Breast epithelium (tissue), 4 donors: ENCODE measurements at places on chromosomes 4 and X.

- no peak for DNase-seq
Measured at GRCh38 chr4:11436673-11437072, 8.0 kb upstream of the HS3ST1 start.

DNA sequence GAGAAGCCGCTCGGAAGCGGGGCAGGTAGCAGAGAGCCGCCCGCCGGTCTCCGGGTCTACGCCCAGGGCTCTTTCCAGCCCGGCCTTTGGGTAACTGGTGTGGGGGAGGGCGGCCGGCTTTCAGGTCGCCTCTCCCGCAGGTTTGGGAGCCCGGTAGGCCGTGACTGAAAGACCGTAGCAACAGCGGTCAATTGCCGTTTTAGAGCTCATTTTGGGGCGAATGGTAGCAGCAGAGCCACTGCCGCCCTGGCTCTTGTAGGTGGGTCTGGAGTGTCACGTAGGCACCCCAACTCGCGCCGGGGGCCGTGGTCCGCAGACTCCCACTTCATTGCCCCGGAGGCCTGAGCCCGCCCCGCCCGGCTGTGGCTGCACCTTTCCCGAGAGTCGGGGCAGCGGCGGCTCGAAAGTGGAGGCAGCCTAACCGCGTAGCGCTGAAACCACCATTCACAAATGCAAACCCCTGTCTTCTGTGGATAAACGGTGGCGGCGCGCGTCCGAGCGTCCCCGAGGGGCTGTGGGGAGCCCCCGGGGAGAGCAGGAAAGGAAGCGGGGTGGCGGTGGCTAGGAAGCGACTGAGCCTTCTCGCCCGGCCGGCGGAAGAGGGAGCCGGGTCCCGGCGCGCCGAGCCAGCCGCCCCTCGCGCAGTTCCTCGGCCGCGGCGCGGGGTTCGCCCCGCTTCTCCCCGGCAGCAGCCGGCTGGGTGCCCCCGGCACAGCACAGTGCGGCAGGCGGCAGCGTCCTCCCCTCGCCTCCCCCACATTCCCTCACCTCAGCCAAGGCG is 2185.1 kb upstream of the TENM3 start:
- DNase-seq = no peak

- DNase-seq = no peak
Measured at GRCh38 chrX:17020851-17021821, 74.7 kb downstream of the REPS2 start.

DNA sequence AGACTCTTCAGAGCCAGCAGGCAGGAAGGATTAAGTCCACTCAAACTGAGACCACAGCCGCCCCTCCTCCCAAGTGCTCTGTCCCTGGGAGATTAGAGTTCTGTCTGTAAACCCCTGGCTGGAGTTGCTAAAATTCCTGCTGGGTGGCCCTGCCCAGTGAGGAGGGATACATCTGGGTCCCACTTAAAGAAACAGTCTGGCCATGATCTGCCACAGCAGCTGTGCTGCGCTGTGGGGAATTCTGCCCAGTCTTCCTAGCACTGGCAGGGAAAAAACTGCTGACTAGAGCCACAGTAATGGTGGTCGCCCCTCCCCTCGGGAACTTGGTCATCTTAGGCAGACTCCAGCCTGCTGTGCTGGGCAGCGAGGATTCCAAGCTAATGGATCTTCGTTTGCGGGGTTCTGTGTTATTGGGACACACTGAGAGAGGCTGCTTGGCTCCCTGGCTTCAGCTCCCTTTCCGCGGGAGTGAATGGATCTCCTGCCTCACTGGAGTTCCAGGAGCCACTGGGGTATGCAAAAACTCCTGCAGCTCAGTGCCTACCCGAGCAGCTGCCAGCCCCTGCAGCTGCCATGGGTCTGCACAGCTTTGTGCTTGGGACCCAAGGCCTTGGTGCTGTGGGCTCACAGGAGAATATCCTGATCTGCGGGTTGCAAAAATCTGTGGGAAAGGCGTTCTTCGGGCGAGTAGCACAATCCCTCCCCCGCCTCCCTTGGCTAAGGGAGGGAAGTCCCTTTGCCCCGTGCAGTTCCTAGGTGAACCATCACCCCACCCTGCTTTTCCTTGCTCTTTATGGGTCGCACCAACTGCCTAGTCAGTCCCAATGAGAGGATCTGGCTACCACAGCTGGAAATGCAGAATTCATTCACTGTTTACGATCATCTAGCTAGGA is 15.7 kb downstream of the ZXDB start:
- no peak for DNase-seq

- DNase-seq = no peak
Measured at GRCh38 chr4:3201718-3202702, 46.9 kb upstream of the MSANTD1 start.

GRCh38 chrX:114959729-114960128 is 57.7 kb downstream of the IL13RA2 start:
- DNase-seq = no peak

GRCh38 chr4:88744609-88745008 is 47.0 kb upstream of the NAP1L5 start:
- no peak for DNase-seq

DNA sequence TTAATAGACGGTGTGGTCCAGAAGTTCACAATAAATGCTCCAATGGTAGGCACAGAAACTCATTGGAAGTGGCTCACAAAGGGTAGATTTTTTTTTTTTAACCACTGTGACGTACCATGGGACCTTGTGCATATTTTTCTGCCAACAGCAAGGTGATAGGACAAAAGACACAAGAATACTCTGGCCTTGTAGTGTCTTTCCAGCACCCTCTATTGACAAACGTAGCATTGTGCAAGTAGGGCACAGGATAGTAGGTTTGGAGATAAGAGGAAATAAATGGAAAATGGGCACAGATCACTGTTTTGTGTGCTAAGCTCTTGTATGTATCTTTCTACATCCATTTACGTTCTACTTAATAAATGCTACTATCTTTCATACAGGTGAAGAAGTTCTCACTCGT is 2054.9 kb downstream of the PCDH7 start:
- no peak for DNase-seq

DNA sequence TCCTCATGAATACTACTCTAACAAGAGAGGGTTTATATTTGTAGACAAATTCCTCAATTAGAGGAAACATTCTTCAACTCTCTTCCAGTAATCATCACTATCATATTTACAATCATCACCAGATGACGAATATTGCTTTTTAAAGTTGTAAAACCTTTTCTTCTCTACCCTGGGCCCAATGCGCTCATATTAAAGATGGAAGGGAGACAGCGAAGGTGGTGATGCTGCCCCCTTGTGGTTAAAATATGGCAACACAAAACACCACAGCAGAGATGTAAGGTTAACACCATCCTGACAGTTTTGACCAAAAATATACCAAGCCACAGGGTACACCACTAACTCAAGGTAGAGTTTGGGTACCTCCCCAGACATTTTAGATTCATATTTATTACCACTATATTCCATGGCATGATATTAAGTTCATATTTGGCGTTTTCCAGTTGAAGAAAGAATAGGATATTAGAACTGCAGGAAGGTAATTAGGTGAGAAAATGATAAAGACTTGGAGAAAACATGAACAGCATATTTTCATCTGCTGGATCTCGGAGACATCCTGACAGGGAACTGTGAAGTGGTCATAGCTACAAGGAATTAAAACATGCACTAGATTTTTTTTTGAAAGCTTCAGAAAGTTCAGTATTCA is 72.8 kb downstream of the SLC9A7 start:
- no peak for DNase-seq

GRCh38 chr4:182427554-182427953 is 184.4 kb downstream of the TENM3 start:
- no peak for DNase-seq

DNA sequence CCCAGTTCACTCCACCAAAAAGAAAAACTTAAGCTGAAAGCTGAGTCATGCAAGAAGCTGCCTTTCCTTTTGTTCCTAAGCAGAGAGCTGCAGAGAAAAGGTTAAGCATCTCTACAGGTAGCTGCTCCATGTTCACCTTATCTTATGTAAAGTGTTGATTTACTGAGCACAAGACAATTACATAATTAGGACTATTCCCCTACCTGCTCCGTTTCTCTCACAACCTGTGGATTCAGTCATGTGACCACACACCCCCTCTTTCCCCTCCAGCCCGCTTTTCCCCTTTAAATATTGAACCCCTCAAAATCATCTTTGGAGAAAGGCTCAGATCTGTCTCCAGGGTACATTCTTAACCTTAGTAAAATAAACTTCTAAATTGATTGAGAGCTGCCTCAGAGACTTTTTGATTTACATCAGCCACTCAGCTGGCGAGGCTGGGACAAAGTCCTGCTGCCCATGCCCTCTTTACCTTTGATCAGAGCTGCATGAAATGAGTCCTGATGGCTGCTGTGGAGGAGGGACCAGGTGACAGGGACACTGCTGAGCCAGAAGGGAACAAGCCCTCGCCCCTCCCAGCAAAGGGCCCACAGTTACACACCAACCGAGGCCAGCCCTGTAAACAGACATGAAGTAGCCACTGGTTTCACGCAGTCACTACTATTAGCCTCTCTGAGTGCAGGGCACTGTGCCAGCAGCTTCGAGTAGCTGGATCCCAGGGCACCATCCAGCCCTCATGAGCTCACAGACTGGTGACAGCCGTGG is 53.9 kb upstream of the C4orf50 start:
- DNase-seq = no peak

GRCh38 chr4:18441203-18441590 is 419.6 kb upstream of the LCORL start:
- no peak for DNase-seq

DNA sequence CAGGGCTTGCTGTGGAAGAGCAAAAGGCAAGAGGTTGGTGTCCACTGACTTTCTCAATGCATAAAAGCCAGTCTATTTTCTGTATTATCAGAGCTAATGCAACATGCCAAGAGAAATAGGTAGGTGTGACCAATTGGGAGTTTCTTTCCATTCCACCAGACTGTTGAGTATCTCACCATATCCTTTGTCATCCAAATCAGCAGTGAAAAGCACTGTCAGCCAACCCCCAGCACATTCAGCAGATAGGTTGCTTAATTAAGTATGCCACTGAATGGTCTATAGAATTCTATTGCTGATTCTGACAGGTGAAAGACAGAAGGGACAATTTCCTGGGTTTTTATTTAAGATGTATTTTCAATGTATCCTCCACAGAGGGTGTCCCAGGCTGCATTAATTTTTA is 139.8 kb downstream of the HS6ST2 start:
- DNase-seq = no peak

- DNase-seq = no peak
Measured at GRCh38 chrX:120372667-120373370, 10.9 kb downstream of the ATP1B4 start.

DNA sequence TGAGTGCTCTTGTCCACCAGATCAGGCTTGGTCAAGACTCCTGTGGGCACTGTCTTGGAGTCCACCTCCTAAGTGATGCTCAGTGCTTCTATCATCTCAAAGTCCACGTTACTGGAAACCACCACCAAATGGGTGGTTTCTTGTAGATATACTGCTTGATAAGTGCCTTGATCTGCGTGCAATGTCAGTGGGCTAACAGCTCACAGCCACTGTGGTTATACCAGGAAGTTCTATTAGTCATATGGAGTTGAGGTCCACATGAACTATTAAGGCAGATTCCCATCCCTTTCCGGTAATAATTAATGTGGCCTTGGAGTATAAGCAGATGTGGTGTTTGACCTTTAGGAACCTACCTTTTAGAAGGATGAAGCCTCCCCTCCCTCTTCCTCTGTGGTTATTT is 161.9 kb downstream of the ZNF518B start:
- DNase-seq = no peak

DNA sequence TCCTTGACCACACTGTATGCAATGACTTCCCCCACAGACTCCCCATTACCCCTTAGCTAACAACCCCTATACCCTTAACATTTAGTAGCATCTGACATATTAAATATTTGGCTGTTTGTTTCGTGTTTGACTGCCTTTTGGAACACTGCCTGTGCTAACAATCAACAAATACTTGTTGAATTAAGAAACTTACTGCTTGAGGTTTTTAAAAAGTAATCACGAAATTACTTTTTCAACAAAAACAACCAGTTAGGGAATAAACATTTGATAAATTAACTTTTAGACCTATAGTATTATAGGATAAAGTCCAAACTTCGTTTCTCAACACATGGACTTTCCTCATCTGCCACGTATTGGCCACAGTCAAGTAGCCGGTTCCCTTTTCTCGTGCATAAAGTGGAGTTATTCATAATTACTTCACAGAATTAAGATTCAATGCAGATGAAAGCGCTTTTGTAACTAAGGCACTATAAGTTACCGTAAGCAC is 555 bp upstream of the ELMOD2 start:
- DNase-seq = no peak

- no peak for DNase-seq
Measured at GRCh38 chrX:154731881-154732280, 19.0 kb downstream of the GAB3 start.

DNA sequence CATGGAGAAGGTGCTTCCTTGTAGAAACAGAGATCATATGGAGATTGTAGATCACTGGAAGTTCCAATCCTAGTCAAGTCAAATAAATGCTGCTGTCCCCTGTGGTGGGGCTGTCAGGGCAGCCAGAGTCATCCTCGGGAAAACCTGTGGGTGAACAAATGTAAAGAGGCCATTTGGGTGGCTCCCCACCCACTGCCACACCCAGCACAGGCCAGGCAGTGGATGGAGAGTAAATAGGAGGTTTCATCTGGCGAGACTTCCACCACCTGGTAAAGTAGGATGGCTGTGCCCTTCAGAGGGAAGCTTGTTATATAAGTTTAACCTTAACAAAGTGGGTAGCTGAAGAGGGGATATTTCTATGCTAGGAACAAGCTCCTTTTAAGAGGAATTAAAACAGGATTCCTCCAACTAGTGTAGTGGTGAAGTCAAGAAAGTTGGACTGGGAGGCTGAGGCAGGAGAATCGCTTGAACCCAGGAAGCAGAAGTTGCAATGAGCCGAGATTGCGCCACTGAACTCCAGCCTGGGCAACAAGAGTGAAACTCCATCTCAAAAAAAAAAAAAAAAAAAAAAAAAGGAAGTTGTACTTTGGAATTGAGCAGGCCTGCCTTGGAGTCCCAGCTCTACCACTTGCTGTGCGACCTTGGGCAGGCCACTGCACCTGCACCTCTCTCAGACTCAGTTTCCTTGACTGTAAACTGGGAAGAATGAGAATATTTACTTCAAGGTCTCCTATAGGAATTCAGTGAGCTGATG is 273.7 kb downstream of the PTTG2 start:
- no peak for DNase-seq

DNA sequence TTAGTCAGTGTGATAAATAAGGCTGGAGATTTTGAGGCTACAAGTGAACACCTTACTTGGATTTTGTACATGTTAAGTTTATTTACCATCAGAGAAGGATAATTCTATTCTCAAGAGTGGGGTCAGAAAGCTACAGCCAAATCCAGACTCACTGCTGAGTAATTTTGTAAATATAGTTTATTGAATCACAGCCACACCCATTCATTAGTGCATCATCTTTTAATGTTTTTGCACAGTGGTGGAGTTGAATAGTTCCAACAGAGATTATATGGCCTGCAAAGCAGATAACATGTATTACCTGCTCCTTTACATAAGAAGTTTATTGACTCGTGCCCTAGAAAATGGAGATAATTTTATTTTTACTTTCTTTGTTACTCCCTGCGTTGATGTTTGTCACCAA is 60.4 kb downstream of the PCDH18 start:
- no peak for DNase-seq

GRCh38 chr4:89072921-89073320 is 15.9 kb upstream of the FAM13A start:
- no peak for DNase-seq
